ENCODE measurements at places on chromosomes 5 and 9.
A peak's percentile ranks its signal among the peaks of the same experiment; 100 is the strongest.

GRCh38 chr5:174301848-174302625 lies 256.5 kb downstream of the NSG2 start:
- DNase-seq, result no peak

- no peak for DNase-seq
Observed at GRCh38 chr5:4124221-4124970, 528.8 kb downstream of the IRX1 start.

DNA sequence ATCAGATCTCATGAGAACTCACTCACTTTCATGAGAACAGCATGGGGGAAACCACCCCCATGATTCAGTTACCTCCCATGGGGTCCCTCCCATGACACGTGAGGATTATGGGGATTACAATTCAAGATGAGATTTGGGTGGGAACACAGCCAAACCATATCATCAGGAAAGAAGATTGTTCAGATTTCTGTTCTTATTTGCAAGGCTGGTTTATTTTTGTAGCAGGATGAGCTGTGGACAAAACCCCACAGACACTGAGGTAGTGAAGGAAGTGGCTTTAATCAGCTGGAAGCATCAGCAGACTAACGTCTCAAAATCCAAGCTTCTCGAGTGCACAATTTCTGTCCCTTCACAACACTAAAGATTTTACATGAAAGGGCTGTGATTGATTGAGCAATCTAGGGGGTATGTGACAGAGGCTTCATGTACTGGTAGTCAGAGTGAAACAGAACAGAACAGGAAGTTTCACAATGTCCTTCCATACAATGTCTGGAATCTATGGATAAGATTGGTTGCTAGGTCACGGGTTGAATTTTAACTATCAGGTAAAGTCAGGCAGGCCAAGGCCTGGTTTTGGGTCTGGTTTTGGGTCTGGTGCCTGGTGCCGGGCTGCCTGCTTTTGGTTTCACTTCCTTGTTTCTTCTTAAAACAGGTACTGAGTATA lies 91.3 kb upstream of the ZNF366 start:
- no peak for DNase-seq

- DNase-seq, result no peak
Observed at GRCh38 chr5:139787257-139787567, 8.4 kb upstream of the PSD2 start.

DNA sequence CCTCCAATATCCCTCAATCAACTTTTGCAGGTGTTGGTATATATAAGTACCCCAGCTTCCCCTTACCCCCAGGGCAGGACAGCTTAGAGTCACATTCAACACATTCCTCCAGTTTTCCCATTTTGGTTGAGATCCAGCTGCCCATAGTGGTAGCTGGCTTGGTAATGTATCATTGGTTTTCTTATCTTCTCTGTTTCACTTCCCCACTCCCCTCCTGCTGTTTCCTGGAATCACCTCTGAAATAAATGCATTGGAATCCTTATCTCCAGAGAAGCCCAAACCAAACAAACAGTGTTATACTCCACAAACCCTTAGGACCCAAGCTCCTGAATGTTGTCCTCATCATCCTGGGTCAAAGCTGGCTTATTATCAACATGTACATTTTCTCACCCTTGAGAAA lies 184.8 kb downstream of the TMEM38B start:
- DNase-seq, result no peak

DNA sequence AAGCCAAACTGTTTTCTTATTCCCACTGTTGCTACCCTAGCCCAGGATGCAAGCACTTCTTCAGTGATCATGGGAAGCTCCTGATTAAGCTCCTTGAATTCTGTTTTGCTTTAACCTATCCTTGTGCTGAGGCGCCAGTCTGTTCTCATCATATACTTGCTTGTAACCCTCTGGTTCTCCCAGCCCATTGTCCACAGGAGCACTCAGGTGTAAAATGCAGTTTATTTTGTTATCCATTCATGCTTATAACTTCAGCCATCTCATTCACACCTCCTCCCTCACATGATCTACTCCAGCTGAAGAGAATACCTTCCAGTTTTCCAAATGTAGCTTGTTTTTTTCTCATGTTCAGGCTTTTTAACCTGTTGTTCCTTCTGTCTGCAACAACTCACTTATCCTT lies 402.1 kb upstream of the BRINP1 start:
- DNase-seq, result no peak

GRCh38 chr5:123916345-123917121 lies 404.6 kb downstream of the CSNK1G3 start:
- DNase-seq, result no peak

DNA sequence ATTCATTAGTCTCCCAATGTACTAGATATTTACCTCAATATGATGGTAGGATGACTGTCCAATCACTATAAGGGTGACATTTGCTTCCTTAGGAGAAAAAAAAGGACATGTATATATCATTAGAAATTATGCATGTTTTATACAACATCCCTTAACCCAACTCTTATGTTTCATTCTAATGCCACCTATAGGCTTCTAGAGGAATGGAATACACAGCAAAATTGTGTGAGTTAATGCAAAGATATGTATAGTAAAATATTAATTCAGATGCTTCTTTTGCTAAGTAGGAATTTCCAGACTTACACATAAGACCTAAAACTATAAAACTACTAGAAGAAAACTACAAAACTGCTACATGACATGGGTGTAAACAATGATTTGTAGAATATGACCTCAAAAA lies 3.5 kb downstream of the PRXL2C start:
- DNase-seq, result peak; percentile 30

- DNase-seq, result no peak
Observed at GRCh38 chr9:129481424-129481809, 139.5 kb downstream of the C9orf50 start.

DNA sequence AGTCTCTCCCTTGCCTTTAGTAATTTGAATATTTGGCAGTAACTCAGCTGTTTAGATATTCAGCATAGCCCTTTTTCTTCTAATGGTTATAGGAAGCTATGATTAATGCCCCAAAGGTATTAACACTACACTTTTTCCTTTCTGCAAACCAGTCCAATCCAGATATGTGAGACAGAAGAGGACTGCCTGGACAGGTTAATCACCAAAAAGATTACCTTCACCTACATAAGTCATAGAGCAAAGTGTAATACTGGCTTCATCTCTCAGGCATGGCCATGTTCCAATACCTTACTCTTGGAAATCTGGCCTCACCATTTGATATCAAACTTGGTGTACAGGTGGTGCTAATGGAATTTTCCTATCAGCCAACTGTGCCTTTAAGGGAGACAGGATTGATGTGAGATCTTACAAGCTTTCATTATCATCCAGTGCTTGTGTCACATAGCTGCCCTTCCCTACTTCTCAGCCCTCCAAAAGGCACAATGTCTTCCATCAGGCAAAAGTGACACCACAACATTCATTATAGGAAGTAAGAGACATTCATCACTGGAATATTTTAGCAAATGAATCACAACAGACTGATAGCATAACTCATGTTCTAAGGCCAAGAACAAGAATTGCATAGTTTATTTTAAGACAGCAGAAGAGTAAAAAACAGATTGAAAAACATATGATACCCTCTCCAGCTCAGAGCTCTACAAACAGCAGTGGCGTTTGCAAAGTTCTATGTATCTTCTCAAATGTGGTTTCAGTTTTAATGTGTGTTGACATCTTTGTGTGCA lies 91.2 kb upstream of the PAM start:
- no peak for DNase-seq

GRCh38 chr9:118637681-118638080 lies 731.6 kb downstream of the BRINP1 start:
- no peak for DNase-seq

GRCh38 chr9:134484479-134484878 lies 157.1 kb upstream of the COL5A1 start:
- no peak for DNase-seq

DNA sequence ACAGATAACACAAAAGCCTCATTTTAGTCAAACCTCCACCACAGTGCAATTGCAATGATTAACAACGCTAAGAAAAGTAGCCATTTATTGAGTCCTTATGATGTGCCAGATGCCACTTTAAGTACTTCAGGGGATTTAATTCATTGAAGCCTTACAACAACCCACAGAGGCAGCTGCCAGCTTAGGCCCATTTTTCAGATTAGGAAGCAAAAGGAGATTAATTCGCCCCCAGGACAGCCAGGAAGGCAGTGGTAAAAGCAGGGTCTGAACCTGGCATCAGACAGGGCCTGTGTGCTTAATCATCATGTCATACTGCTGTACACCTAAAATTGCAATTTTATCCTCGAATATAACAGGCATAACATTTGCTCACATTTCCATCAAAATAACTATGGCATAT lies 23.9 kb downstream of the MED27 start:
- no peak for DNase-seq

DNA sequence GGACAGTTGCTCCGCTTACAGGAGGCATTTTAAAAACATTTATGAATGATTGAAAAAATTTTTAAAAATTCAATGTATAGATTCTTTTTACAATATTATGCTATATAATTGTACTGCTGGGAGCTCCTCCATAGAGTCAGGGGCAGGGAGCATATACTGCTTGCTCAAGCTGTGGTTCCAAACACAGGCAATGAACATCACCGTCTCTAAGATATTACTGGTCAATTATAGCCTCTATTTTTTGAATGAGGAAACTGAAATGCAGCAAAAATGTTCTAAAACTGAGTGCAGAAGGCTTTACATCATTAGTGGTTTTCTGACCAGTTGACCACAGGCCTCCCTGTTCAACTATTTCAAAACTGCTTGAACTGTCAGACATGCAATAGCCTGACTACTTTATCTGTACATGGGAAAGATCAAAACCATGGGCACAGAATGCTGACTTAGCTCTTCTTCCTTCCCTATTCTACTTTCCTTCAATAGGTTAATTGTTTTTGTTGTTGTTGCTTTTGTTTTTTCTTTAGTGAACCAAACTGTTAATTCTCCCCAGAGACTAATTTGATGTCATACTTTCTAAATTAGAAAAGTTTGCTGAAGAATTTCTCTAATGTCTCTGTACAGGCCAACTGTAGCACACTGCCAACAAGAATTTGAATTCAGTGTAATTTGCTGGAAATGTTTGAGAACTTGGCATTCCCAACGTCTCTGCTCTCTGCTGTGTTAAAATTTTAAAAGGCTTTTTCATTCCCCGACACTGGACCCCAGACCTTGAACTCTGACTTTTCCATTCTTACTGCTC lies 107.6 kb upstream of the MPDZ start:
- DNase-seq, result no peak

- no peak for DNase-seq
Observed at GRCh38 chr9:135249191-135249590, 161.7 kb downstream of the OLFM1 start.

DNA sequence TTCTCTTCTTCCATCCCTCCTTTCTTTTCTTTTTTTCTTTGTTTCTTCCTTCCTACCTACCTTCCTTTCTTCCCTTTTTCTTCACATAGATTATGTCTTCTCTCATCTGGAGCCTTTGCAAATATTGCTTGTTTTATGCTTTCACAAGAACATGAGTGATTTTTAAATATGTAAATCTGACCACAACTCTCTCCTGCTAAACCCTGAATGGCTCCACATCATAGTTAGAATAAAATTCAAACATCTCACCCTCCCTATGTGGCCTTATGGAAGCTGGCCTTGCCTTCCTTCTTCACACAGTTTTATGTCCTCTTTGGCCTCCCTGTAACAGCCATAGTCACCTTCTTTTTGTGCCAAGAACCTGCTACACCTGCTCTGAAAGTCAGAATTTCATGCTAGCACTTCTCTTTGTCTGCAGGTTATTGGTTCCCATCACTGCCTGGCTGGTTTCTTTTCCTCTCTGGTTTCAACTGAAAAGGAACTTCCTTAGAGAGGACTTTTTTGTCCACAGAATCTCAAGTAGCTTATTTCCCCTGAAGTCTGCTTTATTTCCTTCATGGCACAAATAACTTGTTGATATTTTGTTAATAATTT lies 114.3 kb upstream of the TNC start:
- no peak for DNase-seq

DNA sequence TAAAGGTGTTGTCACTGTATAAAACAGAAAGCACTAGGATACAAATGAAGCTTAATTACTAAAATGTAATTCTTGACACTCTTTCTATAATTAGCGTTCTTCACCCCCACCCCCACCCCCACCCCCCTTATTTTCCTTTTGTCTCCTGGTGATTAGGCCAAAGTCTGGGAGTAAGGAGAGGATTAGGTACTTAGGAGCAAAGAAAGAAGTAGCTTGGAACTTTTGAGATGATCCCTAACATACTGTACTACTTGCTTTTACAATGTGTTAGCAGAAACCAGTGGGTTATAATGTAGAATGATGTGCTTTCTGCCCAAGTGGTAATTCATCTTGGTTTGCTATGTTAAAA lies 43.8 kb downstream of the NDFIP1 start:
- no peak for DNase-seq

GRCh38 chr9:130043654-130044623 lies 950 bp upstream of the FNBP1 start:
- DNase-seq, result no peak

GRCh38 chr5:32538031-32538547 lies 47.3 kb upstream of the SUB1 start:
- peak; percentile 64 for DNase-seq

- no peak for DNase-seq
Observed at GRCh38 chr5:85010014-85010562, 625.4 kb upstream of the EDIL3 start.

- DNase-seq, result no peak
Observed at GRCh38 chr5:2153802-2154201, 271.1 kb upstream of the IRX4 start.

DNA sequence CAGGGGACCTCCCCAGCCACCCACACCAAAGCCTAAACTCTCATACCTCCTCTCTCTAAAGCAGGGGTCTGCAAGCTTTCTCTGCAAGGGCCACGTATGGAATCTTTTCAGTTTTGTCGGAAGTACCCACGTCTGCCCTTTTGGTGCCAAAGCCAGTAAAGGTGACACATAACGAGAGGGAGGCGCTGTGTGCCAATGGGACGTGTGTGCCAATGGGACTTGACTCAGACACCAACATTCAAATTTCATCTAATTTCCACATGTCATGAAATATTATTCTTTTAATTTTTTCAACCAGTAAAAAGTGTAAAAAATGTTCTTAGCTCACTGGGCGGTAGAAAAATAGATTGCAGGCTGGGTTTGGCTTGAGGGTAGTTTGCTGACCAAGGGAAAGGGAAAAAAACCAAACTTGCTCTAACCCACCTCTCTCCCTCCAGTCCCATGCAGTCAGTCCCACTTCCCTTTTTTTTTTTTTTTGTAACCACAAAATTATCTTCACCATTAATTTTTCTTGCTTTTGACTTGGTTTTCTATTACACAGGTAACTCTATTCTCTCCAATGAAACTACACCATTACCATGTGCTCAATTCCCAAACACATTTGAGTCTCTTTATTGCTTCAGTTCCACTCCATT lies 25.5 kb downstream of the OR2V1 start:
- DNase-seq, result no peak

GRCh38 chr5:73519531-73520283 lies 21.5 kb downstream of the BTF3 start:
- peak; percentile 80 for DNase-seq

GRCh38 chr5:138663561-138663960 lies 88.4 kb upstream of the HSPA9 start:
- no peak for DNase-seq

- no peak for DNase-seq
Observed at GRCh38 chr9:133824106-133824801, 86.1 kb upstream of the SARDH start.

- no peak for DNase-seq
Observed at GRCh38 chr9:38687992-38688391, 31.9 kb downstream of the FAM240B start.

All from CD4-positive, alpha-beta T cell treated with Interleukin-4 for 4 hours (primary cell).